Activated CD4-positive, alpha-beta T cell treated with anti-CD3 and anti-CD28 coated beads, Interleukin-2, amount 50 U/mL, for 24 hours (primary cell): ENCODE measurements at places on chromosomes 6 and 20.

- no peak for DNase-seq
Measured at GRCh38 chr6:4864519-4864918, 88.3 kb downstream of the CDYL start.

DNA sequence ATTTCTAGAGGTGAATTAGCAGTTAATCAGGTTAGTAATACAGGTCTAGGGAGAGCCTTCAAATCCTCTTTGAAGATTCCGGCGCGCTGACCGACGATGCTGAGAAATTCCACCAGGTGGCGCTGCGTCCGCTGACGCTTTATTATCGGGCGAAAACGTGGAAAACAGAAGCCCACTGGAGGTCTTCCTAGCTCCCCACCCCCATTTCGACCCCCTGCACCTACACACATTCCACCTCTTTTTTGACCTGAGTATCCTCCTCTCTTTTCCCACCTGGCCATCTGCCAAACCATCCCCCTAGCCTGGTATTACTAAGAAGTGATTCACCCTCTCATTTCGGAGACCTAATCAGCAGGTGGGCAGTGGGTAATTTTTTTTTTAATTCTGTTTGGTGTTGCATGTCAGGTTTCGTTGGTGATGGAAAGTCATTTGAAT is 65.4 kb upstream of the RIN2 start:
- peak; percentile 21 for DNase-seq

GRCh38 chr20:50054626-50055511 is 58.1 kb downstream of the UBE2V1 start:
- DNase-seq = no peak

DNA sequence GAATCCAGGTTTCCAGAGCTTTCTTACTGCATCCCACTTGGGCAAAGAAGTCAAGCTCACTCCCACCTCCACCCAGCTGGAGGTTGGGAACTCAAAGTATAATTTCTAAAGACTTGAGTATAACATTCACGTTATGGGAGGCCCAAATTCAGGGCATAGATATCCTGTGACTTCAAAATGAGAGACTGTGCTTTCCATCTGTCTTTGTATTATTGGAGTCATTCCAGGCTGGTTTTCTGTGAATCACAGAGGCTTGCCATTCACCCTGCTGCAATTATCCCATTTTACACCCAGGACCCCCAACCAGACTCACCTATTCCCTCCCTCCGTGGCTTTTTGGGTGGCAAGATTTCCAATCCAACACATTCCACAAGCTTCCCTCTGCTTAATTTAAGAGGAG is 19.3 kb upstream of the SRC start:
- DNase-seq = no peak

DNA sequence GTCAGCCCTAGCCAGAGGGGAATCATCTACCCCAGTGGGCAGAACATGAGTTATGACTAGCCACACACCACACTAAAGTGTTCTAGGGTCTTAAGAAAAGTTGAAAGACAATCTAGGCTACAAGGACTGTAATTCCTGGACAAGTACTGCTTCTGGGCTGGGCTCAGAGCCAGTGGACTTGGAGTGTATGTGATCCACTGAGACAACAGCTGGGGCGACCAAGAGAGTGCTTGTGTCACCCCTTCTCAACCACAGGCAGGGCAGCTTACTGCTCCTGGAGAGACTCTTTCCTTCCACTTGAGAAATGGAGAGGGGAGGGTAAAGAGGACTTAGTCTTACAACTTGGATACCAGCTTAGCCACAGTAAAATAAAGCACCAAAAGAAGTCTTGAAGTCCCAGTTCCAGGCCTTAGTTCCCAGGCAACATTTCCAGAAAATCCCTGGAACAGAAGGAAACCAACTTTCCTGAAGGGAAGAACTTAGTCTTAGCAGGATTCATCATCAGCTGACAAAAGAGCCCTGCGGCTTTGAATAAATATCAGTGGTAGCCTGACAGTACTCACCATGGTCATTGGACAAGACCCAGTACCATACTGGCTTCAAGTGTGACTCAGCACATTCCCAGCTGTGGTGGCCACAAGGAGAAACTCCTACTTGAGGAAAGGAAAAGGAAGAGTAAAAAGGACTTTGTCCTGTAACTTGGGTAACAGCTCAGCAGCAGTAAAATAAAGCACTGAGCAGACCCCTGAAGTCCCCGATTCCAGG is 355.1 kb upstream of the ADGRB3 start:
- DNase-seq = no peak

- DNase-seq = no peak
Measured at GRCh38 chr20:32749914-32750637, 6.8 kb upstream of the COMMD7 start.

DNA sequence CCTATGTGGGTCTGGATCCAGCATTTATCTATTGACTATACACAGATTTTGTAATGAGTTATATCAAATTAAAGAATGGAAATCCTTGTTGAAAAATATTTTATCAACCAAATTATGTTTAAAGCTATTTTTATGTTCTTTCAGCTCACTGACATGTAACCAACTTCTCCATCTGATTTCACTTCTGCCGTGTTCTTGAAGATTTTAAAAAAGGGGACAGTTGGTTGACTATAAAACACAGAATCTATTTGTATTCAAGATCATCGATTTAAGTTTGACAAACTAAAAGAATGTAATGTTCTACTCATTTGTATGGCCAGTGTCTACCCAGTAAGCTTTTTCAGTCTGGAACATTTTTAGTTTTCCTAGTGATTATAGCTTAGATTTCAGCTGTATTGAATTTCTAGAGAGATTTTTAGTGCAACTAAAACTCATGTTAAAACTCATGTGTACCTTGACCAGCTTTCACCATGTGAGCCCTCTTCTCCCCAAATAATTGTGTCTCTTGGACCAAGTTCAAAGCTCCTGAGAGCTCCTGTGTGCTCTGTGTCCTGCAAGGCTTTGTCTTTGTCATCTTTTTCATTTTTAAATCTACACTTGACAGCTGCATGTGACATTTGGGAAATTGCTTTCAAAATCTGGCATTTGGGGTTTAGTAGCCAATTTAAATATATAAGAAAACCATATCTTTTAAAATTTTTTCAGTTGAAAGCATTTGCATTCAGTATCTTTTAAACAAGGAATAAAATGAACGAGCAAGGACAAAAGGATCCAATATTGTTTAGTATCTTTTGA is 118.4 kb upstream of the TIAM2 start:
- DNase-seq = no peak

GRCh38 chr20:33539129-33539528 is 49.2 kb downstream of the CBFA2T2 start:
- DNase-seq = no peak

DNA sequence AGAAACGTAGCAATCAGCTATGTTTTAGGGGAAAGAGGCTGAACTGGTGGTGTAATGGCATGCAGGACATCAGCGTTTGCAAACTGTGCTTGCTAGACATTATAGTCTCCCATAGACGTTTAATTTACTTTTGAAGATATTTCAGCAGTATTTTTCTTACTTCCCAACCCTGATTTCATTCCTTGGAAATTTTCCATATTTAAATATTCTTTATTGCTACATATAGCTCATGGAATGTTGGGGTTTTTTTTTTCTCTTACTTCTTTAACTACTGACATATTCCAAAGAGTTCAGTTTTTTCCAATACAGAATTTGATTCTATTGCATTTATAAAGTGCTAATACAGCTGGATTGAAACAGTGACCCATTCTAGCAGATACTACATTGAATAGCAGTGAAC is 694.4 kb upstream of the CITED2 start:
- no peak for DNase-seq

DNA sequence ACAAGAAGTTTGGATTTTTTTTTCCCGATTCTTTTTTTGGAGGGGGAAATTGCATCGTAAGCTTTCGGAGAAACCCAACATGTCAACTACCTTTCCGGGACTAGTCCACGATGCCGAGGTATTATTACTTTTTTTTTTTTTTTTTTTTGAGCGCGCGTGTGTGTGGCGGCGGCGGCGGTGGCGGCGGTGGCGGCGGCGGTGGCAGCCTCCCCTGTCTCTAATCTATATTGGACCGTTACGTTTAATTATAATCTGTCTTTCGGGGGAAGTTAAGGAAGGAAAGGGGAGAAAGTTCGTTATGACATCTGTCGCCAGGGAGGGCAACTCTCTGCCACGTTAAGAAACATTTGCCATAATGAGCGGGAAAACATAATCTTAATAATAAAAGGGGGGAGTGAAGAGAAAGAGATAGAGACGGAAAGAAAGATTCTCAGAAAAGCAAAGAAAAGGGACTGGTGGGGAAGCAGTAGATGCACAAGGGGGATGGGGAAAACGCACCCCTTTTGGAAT is 706 bp downstream of the TFAP2D start:
- no peak for DNase-seq

GRCh38 chr6:147057188-147057587 is 147.0 kb upstream of the STXBP5 start:
- DNase-seq = no peak

DNA sequence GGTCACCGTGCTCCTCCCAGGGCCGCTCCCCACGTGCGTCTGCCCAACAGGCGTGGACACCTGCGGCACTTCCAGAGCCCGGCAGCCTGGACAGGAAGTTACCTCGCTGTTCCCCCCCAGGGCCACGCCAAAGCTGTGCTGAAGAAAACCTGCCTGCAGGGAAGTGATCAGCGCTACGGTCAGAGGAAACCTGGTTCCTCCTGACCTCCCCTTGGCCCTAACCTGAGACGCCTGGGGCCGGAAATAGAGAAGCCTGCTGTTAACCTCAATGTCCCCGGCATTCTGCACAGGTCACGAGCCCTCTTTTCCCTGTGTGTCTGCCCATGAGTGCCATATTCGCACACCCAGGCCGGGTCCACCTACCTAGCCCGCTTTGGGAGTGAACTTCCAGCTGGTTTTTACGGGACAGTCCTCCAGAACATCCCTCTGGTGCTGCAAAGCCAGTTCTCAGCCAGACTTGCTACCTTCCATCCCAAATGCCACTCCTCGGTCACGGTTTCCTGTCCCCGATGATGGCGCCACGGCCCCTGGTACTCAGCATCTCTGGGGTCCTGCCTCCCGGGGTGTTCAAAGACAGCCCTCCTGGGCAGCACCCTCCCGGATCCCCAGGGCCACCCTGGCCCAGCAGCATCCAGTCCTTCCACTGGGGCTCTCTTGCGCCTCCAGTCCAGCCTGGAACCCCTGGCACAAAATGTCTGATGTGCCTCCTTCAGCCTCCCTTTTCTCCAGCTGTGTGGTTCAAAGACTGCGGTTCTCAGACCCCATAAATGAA is 12.0 kb upstream of the IRF4 start:
- no peak for DNase-seq
